ENCODE measurements at places on chromosomes 1 and 21.

GRCh38 chr1:234670967-234671626 is 61.1 kb upstream of the IRF2BP2 start:
- DNase-seq, result no peak

DNA sequence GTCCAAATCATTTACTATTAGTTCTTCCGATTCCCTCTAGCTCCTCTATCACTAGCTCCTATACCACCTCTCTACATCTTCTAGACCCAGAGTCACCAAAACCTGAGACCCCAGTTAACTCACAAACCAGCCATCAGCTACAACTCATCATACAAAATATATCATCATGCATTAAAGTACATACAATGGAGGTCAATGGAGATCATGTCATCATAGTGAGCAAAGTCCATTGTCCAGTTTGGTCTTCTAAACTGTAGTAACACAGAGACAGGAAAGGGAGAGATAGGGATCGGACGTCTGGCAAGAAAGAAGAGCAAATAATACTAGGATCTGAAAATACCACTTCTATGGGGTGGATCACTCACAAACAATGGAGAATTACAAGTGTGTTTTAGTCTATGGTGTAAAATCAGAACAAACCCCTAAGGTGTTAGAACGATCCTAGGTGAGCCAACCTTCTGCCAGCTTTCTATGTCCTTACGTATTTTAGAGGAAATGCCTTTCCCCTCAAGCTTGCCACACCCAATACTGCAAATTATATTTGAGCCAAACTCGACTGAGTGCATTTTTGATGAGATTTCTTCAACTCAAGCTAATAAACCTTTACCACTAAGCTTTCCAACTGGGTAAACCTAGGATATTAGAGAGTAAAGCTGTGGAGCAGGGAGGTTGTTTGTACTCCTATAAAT is 3.9 kb downstream of the ADIPOR1 start:
- DNase-seq, result no peak

DNA sequence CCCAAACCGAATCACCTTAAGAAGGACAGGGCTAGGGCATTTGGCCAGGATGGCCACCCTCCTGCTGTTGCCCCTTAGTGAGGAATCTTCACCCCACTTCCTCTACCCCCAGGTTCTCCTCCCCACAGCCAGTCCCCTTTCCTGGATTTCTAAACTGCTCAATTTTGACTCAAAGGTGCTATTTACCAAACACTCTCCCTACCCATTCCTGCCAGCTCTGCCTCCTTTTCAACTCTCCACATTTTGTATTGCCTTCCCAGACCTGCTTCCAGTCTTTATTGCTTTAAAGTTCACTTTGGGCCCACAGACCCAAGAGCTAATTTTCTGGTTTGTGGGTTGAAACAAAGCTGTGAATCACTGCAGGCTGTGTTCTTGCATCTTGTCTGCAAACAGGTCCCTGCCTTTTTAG is 3.6 kb downstream of the BTG2 start:
- no peak for DNase-seq

DNA sequence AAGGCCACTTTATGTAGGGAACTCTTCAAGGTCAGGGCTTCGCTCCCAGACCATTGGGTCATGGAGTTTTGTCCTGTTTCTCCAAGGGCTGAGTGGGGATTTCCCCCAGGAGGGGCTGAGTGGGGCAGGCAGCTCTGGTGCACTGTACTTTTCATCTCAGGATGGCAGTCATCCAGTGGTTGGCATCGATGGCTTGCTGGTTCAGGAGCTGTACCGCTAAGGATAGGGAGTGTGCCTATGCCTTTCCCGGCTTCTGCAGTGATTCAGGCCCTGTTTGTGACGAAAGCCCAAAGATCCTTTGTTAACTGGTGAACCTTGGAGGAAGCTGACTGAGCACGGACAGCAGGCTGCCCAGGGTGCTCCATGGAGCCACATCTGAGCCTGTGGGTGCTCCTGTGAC is 100.1 kb upstream of the GADD45A start:
- no peak for DNase-seq

GRCh38 chr21:21751286-21751685 is 753.1 kb downstream of the NCAM2 start:
- no peak for DNase-seq

- no peak for DNase-seq
These were observed 211.1 kb downstream of the SMYD3 start for GRCh38 chr1:246295968-246296367.

DNA sequence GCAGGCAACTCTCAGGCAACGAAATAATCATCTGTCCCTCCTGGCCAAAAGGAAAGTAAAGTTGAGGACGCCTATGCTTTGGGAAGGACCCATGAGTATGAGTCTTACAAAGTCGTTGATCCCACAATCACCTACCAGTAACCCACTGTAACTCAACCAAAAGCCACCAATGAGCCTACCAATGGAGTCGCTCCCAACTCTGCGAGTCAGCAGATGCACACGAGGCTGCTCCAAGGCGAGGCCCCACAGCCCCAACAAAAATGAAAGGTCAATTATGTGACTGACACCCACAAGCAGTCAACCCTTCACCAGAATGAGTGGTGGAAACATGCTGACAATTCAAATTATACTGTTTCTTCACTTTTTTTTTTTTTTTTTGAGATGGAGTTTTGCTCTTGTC is 12.0 kb downstream of the SETD4 start:
- no peak for DNase-seq

GRCh38 chr1:53219711-53220110 is 723 bp downstream of the CZIB start:
- DNase-seq, result no peak

- DNase-seq, result no peak
These were observed 34.5 kb downstream of the EPHA10 start for GRCh38 chr1:37730376-37730775.

GRCh38 chr1:83807821-83808220 is 191.1 kb downstream of the TTLL7 start:
- DNase-seq, result no peak

Measured in CD8-positive, alpha-beta T cell (primary cell).